ENCODE measurements at places on chromosomes 11 and 22.

DNA sequence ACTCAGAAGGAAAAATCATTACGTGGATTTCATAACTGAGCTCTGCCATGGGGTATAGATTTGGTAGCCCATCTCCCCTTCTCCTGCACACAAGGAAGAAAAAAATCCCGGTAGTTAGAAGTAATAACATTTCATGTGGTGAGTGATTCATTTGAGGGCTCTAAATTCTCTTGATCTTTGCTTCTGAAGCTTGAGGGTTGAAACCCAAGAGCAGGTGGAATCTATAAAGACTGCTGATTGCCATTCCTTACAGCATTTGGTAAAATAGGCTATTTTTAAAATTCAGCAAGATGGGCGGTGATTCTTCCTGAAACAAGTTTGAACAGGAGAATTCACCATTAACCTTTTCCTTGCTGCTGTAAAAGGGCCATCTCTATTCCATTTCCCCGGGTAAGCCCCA lies 266.1 kb downstream of the CADM1 start:
- DNase-seq: no peak

DNA sequence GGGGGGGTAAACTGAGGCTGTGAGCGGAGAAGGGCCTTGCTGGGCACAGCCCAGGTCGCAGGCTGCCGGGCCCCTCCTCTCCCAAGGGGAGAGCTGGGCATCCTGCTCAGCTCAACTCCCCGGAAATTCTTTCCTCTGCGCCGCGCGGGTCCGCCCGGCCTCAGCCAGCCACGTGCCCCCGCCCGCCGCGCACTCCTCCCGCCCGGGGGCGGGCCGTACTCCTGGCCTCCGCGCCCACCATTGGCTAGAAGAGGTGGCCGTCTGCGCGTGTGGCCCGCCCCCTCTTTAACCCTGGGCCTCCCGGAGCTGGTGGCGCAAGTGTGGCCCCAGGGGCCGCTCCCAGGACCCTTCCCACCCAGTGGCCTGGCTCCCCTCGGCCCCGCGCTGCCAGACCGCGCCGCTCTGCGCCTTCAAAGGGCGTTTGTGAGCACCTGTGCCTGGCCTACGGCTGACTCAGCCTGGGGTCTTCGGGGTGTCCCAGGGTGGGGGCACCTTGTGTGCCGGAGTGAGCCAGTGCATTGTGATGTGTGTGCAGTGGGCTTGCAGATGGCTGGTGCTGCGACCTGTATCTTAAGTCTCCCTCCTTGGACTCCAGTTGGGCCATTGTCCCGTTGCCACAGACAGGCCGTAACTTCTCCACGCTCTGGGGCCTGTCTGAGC lies 2.0 kb downstream of the MRGPRF start:
- DNase-seq: peak; percentile 69

GRCh38 chr11:132408877-132409276 lies 1038.5 kb downstream of the NTM start:
- DNase-seq: no peak

DNA sequence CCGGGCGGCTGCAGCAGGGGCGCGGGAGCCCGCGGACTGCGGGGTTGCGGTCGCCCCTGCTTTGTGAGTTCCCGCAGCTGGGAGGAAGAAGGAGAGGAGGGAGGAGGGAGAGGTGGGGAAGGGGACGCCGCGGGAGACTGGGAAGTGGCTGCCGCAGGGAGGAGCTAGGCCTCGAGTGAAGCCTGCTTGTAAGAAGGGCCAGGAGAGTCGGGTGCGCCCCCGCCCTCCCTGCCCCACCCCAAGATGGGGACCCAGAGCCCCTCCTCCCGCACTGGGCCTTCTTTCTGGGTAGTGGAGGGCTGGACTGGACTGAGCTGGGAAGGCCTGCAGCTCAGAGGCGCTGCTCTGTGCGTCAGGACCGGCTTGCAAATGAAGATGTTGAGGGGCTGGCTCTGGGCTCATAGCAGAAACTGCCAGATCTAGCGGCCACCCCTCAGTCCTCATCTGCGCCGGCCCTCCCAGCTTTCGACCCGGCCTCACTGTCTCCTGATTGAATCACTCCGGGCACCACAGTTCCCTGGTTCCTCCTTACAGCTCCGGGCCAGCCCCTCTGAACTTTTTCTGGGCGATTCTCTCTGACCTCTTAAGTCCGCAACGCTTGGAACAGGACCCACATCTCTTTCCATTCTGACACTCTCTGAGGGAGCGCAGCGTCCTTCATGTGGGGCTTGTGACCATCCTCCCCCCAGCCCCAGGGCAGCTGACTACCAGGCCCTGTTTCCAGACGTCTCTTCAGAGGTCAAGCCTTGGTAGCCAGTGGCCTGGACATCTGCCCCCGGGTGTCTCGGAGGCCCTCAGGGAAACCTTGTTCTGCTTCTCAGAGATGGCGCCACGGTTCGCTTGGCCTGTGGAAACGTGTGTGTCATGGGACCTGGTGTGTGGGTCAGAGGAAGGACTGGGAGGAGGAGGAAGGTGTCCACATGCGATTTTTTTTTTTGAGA lies 21.9 kb downstream of the SERPINH1 start:
- peak; percentile 10 for DNase-seq

DNA sequence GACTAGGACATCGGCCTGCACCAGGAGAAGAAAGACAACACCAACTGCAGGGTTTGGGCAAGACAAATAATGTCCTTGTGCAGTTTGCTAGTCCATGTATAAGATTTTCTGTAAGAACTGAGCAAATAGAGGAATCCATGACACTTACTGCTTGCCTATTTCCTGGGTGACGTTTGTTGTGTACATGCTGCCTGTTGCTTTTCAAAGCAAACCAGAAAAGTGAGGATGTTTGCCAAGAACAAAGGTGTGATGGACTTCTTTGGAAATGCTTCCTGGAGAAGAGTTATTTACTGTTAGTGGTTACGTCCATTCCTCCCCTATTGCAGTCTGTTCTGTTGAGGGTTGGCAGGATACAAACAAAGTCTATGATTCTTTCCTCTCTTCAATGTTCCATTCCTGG lies 126.5 kb downstream of the CASP12 start:
- DNase-seq: no peak

DNA sequence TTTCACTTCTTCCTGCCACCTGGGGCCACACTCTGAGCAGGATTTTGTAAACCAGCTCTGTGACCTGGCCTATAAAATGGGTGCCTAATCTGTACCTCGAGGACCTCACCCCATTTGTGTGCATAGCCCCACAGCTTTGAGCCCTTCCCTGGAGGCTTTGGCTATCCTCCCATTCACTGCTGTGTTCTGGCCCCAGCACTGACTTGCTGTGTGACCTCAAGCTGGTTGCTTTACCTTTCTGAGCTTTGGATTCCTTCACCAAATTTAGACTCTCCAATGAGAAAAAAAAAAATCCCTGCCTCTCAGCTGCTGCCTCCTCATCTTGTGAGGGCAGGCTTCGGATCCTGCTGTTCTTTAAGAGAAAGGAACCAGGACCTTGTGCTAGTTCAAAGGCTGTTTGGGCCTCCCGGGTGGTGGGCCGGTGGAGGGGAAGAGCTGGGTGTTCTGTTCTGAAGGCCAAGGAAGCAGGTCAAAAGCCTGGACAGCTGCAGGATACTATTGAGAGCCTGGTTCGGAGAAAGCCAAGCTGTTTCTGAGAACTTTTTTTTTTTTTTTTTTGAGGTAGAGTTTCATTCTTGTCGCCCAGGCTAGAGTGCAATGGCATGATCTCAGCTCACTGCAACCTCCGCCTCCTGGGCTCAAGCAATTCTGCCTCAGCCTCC lies 1.1 kb upstream of the PYGM start:
- no peak for DNase-seq

GRCh38 chr11:65204143-65204542 lies 22.4 kb downstream of the CAPN1 start:
- no peak for DNase-seq

DNA sequence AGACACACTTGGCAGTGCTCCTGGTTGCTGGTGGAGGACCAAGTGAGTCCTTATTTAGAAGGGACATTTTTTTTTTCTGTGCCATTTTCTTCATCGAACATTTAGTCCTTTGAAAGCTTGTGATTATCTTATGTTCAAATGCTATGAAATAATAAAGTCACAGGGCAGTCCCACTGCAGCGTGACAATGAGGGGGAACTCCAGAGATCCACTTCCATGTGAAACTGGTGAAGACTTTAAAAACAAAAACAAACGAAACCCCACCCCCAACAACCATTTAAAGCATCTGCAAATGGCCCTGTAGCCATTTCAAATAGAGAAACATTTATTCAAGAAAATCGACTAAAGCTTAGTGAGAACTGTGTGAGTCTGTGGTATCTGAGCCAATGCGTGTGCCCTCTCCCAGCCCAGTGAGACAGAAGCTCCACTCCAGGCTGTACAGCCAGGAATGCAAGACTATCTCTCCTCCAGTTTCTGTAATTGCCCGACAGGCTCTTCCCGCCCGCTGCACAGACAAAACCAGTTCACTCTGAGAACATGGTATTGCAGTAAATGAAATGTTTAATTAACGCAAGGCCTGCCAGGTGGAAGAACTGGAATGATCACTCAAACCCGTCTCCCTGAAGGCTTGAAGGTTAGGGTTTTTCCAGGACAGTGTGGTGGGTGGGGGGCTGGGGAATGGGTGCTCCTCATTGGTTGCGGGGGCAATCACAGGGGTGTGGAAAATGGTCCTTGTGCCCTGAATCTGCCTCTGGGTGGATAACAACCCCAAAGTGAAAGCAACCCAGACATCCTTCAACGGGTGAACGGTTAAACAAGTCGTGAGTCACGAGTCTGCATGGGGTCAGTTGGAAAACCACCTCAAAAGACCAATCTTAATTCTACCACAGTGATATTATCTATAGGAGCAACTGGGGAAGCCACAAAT lies 8.4 kb downstream of the KRTAP5-6 start:
- no peak for DNase-seq

DNA sequence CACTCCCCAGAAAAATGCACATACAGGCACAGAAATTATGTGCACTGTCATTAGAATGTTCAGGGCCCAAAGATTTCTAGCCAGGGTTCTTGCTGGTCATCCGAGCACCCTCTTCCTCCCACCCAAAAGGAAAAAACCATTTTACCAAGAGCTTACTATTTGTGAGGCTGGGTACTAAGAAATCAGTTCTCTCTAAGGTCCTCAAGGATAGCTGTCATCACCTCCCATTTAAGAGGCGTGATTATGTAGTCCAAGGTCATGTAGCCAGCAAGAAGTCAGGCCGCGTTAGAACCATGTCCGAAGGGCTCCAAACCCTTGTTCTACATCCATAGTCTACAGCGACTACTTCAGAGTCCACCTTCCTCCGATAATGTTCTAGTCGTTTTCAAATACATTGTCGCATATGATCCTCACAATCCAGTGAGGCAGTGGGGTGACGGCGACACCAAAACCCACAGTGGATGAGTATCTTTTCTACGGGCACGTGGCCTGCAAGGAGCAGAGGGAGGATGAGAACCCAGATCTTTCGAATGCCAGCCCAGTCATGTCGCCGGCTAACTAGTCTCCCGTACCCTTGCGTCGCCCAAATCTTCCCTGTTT lies 634 bp downstream of the TIMM8B start:
- peak; percentile 43 for DNase-seq
